ENCODE measurements at places on chromosomes 6 and 20.

DNA sequence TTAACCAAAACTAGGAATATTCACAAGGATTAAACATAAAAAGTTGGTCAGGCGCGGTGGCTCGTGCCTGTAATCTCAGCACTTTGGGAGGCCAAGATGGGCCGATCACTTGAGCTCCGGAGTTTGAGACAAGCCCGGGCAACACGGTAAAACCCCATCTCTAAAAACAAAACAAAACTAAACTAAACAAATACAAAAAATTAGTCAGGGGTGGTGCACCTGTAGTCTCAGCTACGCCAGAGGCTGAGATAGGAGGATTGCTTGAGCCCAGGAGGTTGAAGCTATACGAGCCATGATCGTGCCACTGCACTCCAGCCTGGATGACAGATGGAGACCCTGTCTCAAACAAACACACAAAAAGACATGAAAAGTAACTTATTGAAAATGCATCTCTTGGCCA, 3.2 kb downstream of the PSORS1C2 start:
- DNase-seq = no peak

GRCh38 chr6:75528423-75528822, 34.8 kb upstream of the FILIP1 start:
- no peak for DNase-seq

DNA sequence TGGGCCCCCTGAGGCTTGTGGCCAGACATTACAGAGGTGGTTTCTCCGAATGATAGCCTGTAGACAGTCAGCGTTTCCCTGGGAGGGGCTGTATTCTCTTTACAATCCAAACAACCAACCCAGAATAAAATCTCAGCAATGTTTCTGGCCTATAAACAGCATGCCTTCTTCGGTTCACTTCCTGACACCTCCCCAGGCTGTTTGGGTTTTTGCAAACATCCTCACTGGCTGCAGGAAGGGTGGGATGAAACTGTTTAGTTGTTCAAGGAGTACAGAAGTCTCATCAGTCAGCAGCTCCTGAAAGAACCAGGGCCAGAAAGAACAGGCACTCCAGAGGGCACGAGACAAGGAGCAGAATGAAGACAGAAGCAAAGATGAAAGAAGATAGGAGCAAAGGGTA, 350.0 kb downstream of the QKI start:
- no peak for DNase-seq

DNA sequence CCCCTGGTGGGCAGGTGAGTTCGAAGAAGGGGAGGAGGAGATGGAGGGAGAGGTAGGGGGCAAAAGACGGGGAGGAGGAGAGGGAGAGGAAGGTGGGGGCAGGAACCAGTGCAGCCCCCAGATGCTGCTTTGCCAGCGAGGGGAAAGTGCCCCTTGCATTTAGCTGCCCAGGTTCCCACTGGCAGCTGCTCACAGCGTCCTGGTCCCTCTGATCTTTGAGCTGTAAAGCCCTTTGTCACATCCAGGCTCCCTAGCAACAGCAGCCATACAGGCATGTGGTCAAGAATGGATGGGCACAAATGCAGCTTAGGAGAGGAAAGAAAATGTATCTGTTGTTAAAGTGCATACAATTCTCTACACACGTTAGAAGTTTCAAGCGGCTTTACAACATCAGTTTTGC, 160.9 kb downstream of the CD83 start:
- no peak for DNase-seq

DNA sequence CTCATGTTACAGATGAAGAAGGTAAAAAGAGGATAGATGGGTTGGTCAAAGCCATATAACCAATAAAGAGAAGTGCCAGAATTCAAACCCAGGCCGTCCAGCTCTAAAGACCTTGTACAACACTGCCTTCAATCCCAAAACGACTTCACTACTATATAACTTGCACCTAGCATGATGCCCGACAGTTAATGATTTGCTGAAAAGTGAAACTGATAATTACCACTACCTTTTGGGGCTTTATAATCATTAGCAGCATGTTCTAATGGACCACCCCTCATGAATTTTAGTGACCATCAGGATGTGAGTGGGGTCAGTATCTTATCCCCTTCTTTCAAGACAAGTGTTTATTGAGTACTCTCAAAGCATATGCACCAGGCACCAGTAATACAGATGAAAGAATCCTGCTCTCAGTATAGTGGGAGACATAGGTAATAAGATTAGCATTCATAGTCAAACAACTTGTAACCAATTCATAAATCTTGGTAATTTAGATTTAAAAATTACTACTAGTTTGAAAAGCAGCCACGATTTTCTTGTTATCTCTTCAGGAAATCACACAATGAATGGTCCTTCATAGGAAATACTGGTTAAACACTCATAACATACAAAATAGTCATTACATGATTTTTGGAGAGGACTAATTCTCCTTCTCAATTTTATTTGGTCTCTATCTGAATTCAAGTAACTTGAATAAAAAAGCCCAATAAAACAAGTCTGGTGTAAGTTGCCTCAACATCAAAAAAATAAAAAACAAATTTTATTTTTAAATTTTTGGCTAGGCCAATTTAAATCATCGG, 98.0 kb downstream of the EPB41L2 start:
- DNase-seq = no peak

GRCh38 chr20:22716821-22717351, 132.5 kb upstream of the FOXA2 start:
- DNase-seq = no peak

DNA sequence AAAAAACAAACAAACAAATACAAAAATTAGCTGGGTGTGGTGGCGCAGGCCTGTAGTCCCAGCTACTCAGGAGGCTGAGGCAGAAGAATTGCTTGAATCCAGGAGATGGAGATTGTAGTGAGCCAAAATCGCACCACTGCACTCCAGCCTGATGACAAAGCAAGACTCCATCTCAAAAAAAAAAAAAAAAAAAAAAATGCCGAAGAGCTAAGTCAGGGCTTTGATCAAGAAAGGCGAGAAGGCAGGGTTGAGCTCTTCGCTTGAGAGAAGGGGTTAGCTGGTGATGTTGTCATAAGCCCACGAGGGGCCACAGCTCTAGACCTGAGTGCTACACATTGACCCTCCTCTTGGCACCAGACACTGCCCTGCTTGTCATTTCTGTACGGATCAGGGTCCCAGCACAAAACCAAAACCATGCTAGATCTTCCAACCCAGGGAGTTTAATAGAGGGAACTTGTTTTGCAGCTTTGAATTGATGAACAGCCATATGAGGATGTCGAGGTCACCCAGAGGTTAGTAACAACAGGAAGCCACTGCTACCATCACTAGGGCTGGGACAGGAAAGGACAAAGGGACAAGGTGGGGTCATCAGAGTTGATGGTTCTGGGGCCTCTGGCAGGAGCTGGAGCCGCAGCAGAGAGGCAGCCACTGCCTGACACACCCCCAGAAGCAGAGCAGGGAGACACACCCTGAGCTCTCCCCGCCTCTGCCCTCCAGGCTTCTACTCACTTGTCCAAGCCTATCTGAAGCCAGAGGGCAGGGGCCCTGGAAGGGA, 122.7 kb downstream of the SNX5 start:
- no peak for DNase-seq

DNA sequence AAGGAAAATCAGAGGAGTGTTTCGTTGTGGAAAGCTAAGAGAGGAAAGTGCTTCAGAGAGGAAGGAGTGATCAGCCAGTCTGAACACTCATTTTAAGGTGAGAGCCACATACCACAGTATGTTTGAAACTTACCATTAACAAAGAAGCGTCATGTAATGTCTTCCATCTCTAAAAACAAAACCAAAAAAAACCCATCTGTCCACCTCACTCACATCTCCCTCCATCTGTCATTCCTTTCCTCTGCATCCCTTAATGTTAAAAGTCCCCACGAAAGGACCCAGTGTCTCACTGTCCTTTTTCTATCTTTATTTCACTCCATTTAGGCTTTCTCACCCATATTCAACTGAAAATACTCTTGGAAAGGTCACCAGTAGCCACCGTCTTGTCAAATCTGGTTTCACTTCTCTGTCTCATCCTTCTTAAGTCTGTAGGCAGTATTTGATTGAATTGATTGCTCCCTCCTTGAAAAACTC, 59.4 kb upstream of the GNRH2 start:
- DNase-seq = peak; percentile 35

- DNase-seq = no peak
Measured at GRCh38 chr6:170013815-170014214, 262.4 kb downstream of the ERMARD start.

DNA sequence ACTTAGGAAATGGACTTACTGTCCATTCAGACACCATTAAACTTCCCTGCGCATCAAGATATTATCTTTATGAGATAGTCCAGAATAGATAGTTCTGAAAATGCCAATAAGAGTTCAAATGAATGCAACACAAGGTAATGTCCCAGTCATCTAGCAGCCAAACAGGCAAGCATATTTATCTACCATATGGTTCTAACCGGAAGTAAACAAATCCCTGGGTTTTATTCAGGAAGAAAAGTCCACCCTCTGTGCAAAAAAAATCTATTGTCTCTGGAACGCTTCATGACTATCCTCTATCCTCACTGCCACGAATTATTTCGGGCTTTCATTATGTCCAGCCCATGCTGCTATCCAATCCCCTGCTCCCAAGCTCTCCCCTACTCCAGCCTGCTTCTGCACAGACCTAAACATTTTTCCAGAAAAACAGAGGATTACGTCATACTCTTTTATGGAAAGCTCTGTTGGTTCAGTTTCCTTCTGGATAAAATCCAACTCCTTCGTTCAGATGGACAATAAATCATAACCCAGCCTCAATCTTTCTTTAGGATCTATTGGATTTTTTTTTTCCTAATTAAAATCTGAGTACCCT, 11.4 kb downstream of the PPIL6 start:
- DNase-seq = no peak

- no peak for DNase-seq
Measured at GRCh38 chr20:48703511-48704219, 124.1 kb downstream of the PREX1 start.

DNA sequence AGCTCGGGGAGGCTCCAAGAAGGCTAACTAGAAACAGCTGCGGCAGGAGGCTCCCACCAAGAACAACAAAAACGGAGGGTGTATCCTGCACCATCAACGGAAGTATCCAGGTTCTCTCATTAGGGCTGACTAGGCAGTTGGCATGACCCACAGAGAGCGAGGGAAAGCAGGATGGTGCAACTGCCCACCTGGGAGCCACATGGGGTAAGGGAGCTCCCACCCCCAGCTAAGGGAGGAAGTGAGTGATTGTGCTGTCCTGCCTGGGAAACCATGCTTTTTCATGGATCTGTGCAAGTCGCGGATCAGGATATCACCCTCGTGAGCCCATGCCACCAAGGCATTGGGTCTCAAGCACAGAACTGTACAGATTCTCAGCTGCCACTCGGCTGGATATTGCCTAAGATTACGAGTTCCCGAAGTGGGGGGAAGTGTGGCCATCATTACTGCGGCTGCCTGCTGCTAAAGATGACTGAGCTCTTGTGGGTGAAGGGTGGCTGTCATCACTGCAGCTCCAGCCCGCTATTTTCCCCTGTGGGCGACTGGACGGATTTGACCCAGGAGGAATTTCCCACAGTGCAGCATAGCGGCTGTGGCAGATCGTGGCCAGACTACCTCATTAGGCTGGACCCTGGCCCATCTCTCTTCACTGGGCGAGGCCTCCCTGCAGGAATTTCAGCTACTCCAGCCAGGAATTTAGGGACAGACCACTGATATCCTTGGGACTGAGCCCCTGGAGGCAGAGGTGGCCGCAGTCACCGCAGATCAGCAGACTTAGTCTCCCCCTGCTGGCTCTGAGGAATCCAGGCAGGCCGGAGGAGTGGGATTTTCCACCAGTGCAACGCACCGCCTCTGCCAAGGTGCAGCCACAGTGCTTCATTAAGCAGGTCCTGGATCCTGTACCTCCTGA, 515.7 kb downstream of the FRK start:
- DNase-seq = peak; percentile 1

GRCh38 chr6:27873021-27873940, 38.9 kb downstream of the OR2B2 start:
- peak; percentile 81 for DNase-seq
